ENCODE measurements at places on chromosomes 12 and 14.

- DNase-seq = no peak
Observed at GRCh38 chr14:101950516-101951215, 13.7 kb upstream of the DYNC1H1 start.

- DNase-seq = peak; percentile 73
Observed at GRCh38 chr14:20857630-20858261, 33.4 kb upstream of the RNASE3 start.

GRCh38 chr12:33795536-33795935, 226.8 kb upstream of the ALG10 start:
- no peak for DNase-seq

GRCh38 chr12:125033288-125033687, 31.9 kb upstream of the AACS start:
- DNase-seq = no peak

DNA sequence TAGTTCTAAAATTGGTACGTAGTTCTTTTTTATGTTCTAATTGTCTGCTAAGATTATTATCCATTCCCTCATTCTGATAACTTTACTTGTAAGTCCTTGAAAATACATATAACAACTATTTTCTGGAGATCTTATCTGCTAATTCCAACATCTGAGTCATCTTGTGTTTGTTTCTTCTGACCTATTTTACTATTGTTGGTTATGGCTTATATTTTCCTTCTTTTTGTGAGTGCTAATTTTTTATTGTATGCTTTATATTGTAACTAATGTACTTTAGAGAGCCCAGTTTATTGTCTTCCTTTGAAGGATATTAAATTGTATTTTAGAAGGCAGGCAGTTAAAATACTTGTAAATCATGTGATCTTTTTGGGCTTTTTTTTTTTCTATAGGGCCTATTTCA, 149.3 kb upstream of the LRFN5 start:
- DNase-seq = no peak

- DNase-seq = no peak
Observed at GRCh38 chr14:24838945-24839616, 205.1 kb upstream of the GZMB start.

DNA sequence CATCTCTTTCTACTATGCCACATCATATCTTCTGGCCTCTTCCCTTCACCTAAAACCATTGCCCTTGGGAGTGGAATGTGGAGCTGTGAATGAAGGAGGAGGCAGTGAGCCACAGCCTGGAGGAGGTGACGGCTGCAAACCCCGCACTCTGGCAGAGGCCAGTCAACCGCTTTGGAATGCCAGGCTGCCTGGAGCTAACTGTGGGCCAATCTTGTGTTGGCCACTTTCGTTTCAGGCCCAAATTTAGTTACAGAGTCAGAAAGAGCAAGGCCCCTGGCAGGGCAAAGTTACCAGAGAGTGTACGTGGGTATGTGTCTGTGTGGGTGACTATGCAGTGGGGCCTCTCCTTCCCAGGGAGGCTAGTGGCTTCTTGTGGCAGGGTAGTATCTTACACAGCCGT, 40.1 kb downstream of the CACNA1C start:
- no peak for DNase-seq

DNA sequence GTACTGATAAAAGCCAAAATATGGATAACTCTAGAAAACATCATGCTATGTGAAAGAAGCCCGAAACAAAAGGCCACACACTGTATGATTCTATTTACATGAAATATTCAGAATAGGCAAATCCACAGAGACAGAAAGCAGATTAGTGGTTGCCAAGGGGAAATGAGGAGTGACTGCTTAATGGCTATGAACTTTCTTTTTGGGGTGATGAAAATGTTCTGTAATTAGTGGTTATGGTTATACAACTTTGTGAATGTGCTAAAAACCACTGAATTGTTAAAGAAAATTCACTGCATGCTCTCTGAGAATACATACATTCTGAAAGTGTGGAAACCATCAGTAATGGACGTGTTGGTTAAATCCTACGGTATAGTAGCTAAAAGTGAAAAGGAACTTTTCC, 39.9 kb upstream of the STON2 start:
- no peak for DNase-seq

DNA sequence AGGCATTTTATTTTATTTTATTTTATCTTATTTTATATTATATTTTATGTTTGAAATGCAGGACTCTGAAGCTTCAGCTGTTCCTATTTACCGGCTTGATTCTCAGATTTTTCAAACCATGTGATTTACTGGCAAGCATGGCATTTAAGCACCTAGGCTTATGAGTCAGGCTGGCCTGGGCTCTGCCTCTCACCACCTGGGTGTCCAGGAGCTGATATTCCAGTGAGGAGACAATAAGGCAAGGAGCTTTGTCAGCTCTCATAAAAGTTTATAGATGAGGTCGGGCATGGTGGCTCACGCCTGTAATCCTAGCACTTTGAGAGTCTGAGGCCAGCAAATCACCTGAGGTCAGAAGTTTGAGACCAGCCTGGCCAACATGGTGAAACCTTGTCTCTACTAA, 2.1 kb downstream of the DAO start:
- no peak for DNase-seq

DNA sequence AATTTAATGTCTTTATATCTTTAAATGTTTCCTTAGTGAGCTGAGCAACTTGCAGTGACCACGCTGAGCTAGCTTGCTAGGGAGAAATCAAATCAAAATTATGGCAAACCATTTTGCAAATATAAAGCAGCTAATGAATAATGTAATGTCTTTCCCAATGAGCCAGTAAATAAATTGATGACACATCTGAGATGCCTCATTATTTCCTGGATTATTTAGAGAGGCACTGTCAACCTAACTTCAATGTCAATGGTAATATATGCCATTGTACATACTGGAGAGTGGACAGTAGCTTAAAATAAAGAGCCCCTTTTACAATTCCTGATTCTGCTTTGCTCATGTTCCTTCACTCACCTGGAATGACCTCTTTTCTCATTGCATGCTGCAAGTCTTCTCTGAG, 182.6 kb downstream of the PHLDA1 start:
- DNase-seq = no peak

DNA sequence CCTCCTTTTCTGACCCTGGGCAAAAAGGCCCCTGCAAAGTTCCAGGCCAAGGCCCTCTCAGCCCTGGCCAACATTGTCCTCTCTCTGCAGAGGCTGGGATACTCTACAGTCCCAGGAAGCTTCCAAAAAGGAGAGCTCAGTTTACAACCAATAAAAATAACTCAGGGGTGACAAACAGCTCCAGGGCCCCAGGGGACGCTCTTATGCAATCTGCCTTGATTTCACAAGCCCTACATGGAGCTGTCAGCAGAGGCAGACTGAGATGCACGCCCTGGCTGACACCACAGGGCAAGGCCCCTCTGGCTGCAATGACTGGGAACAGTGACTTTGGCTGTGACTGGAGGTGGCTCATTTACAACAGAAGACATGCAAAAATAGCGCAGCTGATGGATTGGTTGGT, 129.0 kb upstream of the MED13L start:
- DNase-seq = peak; percentile 4

- DNase-seq = no peak
Observed at GRCh38 chr14:100644784-100645183, 57.6 kb upstream of the BEGAIN start.

GRCh38 chr12:78171061-78171460, 340.4 kb downstream of the NAV3 start:
- DNase-seq = no peak

DNA sequence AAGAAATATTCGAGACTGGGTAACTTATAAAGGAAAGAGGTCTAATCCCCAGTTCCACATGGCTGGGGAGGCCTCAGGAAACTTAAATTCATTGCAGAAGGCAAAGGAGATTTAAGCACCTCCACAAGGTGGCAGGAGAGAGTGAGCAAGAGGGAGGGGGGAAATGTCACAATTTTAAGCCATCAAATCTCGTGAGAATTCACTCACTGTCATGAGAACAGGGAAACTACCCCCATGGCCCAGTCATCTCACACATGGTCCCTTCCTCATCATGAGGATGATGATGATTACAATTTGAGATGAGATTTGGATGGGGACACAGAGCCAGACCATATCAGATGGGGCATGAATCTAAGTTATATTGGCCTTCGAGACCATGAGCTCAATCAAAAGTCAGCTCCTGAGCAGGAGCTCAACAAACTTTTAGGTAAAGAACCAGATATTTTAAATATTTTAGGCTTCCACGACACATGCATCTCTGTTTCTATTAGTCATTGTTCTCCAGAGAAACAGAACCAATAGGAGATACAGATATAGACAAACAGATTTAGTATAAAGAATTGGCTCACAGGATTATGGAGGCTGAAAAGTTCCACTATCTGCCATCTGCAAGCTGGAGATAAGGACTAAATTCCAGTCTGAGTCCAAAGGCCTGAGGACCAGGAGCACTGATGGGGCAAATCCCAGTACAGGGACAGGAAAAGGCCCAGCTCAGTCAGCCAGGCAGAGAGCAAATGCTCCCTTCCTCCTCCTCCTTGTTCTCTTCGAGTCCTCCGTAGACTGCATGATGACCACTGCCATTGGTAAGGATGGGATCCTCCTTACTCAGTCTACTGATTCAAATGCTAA, 24.9 kb downstream of the DGLUCY start:
- peak; percentile 72 for DNase-seq

GRCh38 chr14:22650046-22650739, 6.0 kb upstream of the OR6J1 start:
- DNase-seq = no peak

- no peak for DNase-seq
Observed at GRCh38 chr12:57433370-57433769, 1.2 kb upstream of the INHBC start.

DNA sequence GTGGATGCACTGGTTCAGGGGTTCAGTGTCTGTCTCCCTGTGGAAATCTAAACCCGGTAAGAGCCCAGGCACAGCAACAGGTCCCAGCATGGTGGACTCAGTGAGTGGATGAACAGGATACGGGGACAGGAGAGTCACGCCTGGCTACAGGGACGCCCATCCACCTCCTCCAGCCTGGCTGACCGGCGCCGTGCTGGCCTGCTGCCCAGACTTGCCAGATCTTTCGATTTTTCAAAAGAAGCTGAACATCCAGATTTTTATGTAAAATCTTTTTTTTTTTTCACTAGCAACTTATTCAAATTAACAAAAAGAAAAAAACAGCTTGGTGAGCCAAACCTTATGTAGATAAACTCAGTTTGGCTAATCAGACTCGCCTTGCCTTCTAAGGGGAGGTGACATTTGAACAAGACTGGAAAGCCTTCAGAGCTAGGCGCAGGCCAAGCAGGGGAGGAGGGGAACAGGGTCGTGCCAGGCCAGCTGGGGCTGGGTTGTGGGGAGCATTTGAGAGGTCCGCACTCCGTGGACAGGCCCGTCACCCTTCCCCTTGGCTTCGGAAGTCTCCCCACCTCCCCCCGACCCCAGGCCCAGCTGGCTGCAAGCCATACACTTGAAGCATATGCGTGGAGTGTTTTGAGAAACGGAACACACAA, 87.8 kb upstream of the NCOR2 start:
- no peak for DNase-seq

DNA sequence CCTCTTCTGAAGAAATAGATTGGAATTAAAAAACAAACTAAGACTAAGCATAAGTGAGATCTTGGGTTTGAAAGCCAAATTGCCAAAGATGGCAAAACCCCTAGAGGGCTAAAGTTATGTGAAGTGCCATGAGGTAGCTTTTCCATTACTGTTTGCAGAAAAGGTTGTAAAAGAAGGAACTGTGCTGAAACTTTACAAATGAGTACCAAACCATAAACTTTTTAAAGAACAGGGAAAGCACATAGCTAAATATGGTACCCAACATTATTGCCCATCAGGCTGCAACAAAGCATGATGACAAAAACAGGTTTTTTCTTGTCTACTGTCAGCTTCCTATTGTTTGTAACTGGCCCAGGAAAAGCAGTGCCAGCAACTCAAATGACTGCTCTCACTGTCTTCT, 224.2 kb downstream of the RAD51B start:
- no peak for DNase-seq

DNA sequence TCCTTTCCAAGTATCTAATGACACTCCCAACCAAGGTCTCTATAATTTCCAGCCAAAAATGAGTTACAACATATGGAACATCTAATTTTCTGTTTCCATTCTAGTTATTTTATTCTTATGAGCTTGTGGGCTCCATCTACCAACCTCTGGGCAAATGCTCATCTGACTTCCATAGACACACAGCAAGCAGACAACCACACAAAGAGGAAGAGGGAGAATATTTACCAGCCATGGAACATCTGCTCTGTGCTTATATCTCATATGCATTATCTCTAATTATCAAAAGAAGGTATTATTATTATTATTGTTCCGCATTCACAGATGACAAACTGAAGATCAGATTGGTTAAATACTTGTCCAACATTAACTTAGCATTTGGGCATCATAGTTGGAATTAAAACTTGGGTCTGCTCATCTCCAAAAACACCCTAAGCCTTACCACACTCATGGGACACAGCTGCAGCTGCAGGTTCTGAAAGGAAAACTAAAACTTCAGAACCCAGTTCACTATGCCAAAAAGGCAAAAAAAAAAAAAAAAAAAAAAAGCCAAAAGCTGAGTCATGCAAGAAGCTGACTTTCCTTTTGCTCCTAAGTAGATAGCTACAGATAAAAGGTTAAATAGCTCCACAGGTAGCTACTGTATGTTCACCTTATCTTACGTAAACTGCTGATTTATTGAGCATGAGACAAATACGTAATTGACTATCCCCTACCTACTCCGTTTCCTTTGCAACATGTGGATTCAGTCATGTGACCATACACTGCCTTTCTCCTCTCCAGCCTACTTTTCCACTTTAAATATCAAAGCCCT, 23.6 kb upstream of the TCL1B start:
- DNase-seq = peak; percentile 73

- DNase-seq = no peak
Observed at GRCh38 chr12:47978598-47978873, 15.1 kb downstream of the TMEM106C start.

GRCh38 chr12:92155733-92156132, 10.1 kb upstream of the BTG1 start:
- no peak for DNase-seq

DNA sequence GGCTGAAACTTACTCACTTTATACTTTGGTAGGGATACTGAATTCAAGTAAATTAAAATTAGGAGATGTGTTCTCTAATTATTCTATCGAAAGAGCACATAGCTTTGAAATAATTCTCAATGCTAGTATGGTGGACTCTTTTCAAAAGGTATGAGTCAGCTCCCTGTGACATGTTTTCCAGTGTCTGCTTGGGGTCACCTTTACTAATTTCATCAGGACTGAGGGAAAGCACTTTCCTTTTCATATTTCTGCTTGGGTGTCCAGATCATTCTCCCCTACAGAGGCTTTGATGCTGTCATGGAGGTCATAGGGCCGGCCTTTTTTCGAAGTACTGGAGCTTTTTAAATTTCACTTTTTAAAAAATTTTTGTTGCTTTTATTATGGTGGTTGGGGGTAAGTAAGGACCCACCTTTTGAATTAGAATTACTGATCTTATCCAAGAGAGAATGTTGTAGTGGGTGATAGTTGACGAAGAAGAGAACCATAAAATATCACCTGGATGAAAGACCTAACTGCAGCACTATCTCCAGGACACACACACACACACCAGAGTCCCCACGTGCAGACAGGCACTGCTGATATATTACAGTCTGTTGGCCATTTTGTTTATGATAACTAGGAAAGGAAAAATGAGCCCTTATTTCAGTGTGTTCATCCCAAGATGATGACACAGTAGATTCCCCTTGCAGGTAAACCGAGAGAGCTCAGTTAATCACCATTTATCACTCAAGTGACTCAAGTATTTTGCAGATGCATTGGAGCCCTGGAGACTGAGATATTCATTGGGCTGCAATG, 558.6 kb downstream of the DIO2 start:
- DNase-seq = no peak

Data from OCI-LY7 (cell line).